ENCODE measurements at places on chromosomes 1 and 21.

- no peak for DNase-seq
Observed at GRCh38 chr1:213060836-213061235, 9.8 kb downstream of the RPS6KC1 start.

- peak; percentile 43 for DNase-seq
Observed at GRCh38 chr1:36128126-36128904, 3.3 kb upstream of the COL8A2 start.

- no peak for DNase-seq
Observed at GRCh38 chr1:90435351-90435750, 281.8 kb downstream of the BARHL2 start.

GRCh38 chr1:2612591-2613365 is 20.0 kb downstream of the MMEL1 start:
- DNase-seq = no peak

DNA sequence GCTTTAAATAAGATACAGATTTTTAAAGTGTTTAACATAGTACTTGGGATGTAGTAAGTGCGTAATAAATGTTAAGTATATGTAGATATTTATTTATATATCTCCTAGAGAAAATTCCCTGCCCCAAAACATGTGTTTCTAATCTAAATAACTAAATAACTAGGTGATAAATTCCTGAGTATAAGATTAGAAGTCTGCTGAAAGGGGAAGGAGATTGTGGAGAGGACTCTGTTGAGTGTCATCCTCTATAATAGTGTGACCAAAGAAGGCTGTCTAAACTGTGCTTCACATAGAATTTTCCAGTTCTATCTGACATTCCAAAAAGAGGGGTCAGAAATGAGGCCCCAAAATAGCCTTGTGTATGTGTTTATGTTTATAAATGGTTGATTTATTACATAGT is 590.5 kb upstream of the ADAMTS5 start:
- no peak for DNase-seq

- no peak for DNase-seq
Observed at GRCh38 chr1:223861904-223862303, 16.2 kb upstream of the TP53BP2 start.

DNA sequence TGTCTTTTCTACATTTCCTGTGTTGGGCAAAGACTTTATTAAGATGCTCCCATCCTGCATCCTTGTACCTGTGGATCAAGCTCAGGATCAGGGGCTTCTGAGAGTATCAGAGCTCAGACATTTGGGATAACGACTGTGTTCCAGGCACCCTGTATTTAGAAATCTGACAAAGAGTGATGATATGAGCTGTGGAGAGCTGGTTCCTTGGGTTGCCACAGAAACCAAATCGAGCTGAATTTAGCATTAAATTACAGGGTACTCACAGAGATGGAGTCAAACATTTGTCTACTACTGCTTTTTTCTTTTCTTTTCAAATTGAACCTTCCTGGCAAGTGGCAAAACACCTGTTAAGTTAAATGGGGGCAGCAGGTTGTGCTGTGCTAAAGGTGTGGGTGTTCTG is 110.6 kb downstream of the XCL2 start:
- DNase-seq = no peak

GRCh38 chr21:34043333-34043732 is 30.0 kb upstream of the MRPS6 start:
- DNase-seq = no peak

- DNase-seq = no peak
Observed at GRCh38 chr1:151855933-151856332, 2.4 kb upstream of the THEM5 start.
